Panc1 (cell line): ENCODE measurements at places on chromosomes 11 and 22.
A peak's percentile ranks its signal among the peaks of the same experiment; 100 is the strongest.

- DNase-seq = no peak
Observed at GRCh38 chr11:120704256-120704750, 192.8 kb downstream of the GRIK4 start.

- DNase-seq = peak; percentile 33
Observed at GRCh38 chr11:31106968-31107576, 262.5 kb downstream of the DCDC1 start.

DNA sequence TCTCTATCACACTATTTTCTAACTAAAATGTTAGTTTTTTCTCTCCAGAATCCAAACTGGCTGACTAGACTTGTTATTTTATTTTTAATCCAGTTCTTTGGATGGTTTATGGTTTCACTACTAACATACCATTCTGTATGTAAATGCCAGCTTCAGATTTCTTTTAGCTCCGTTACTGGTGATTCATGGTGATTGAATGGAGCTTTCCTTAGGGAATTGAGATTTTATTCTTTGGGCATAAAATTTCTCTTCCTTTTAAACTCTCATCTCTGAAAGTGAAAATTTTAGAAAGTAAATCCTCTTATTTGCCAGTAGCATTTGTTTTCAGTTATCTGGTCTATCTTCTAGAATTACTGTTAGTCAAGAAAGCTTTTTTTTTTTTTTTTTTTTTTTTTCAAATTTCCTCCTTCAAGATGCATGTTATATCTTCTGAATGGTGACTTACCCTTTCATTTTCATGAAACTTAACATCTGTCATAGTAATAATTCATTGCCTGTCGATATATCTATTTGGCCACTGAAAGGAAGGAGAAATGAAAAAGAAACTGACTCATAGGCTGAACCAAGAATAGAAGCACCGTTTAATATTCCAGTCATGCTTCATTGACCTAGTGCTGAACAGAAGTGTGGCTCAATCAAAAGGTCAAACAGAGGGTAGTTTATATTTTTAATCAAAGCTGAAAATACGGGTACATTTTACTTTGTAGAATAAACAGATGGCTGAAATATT, 6.4 kb downstream of the ENDOD1 start:
- no peak for DNase-seq

GRCh38 chr22:25210793-25211192, 8.6 kb upstream of the CRYBB2 start:
- DNase-seq = no peak

DNA sequence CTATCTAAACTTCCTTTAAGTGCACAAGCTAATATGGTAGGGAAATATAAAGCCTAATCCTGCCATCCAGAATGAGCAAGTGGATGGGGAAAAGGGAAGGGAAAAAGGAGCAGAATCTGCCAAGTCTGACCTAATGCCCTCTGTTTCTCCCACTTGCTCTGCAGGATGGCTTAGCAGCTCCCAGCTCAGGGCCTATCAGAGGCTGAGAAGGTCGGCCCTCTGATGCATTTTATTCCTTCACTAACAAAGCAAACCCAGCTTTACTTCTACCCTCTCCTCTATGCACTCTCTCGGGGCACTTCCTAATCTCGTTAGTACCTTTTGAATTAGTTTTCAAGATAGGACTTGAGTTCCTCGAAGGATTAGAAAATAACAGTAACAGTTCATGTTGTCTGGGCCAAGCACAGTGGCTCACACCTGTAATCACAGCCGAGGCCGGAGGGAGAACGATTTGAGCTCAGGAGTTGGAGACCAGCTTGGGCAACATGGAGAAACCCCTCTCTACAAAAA, 9.9 kb upstream of the OR51V1 start:
- DNase-seq = no peak

DNA sequence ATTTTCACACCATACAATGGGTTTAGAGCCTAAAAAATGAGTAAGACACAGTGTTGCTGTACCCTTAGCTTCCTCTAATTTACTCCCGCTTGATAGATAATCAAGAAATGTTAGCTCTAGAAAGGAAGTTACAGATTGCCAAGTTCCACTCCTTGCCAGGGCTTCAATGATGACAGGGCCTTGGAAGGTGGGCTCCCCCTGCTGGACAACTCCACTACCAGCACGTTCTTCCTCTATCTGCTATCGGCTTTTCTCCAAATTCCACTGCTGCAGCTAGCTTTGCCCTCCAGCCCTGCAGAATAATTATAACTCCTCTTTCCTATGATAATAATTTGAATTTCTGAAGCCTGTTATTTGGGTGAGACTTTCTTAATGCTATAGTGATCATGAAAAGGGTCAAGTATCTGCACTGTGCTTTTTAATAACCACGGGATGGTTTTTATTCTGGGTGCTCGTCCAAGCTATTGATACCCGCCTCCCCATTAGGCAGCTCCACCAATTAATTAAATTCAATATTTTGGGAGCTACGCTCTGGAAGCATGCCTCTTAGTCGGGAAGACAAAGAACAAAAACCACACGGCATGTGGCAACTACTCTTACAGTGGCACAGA, 9.0 kb downstream of the SYN3 start:
- peak; percentile 46 for DNase-seq
